ENCODE measurements at places on chromosomes 12 and 14.

GRCh38 chr12:51493281-51493680, 68.7 kb downstream of the SLC4A8 start:
- no peak for DNase-seq

- no peak for DNase-seq
These were observed 58.9 kb downstream of the NCOR2 start for GRCh38 chr12:124508381-124509079.

- DNase-seq, result no peak
These were observed 169.8 kb downstream of the PRKCH start for GRCh38 chr14:61491224-61491623.

DNA sequence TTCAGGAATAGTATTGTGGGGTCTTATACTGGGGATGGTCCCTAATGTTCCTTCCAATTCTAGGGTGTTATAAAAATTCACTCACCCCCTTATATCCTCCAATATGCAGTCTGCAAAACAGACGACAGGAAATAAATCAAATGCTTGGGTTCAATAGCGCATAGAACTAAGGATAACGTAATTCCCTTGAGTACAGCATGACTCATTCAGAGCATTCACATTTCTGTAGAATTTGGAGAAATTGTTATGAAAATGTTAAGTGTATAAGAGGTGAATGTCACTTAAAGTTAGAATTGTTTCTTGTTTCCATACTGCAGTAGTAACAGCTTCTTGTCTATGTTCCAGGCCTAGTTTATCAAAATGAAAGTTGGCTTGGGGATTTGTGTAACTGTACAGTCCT, 271.4 kb downstream of the RPS29 start:
- DNase-seq, result no peak

GRCh38 chr14:21526672-21527317, 649 bp upstream of the SALL2 start:
- no peak for DNase-seq

DNA sequence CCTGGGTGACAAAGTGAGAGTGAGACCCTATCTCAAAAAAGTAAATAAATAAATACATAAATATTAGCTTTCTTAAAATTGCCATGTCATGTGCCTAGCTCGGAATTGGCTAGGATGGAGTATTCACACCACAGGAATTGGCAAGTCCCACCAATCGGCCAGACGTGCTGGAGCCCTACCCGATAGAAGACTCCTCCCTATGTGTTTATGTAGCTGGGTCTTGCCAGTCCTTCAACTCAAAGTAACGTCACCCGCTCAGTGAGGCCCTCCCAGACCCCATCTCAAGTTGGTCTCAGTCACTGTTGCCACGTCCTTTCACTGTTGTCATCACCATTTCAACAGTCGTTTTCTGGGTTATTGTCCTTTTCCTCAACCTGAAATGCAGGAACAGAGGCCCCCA, 20.2 kb downstream of the VRTN start:
- no peak for DNase-seq
